ENCODE measurements at places on chromosomes 12 and 14.
A peak's percentile ranks its signal among the peaks of the same experiment; 100 is the strongest.

DNA sequence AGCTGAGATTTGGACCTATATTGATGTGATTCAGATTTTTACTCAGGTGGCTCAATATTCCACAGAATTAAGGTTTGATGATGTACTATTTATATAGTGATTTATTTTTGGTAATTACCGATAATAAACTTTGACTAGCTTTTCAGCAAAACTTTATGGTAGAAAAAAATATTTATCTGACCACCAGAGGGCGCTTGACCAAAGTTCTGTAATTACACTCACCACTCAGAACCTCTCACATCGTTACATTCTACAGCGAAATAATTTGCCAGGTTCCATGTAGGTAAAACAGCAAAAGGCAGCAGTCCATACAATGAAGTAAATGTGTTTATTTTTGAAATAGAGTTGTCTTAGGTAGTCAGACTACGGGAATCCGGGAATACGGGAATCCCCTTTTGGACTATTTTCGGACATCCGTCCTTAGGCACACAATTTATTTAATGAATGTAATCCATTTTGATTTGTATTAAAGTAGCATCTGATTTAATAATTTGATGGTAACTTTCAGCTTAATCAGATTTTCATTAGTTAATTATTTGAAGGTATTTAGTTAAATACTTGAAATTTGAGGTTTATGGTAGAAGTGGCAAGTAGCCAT, 143.0 kb upstream of the DDHD1 start:
- DNase-seq: peak; percentile 29

GRCh38 chr14:102951799-102952198, 29.3 kb downstream of the AMN start:
- no peak for DNase-seq

DNA sequence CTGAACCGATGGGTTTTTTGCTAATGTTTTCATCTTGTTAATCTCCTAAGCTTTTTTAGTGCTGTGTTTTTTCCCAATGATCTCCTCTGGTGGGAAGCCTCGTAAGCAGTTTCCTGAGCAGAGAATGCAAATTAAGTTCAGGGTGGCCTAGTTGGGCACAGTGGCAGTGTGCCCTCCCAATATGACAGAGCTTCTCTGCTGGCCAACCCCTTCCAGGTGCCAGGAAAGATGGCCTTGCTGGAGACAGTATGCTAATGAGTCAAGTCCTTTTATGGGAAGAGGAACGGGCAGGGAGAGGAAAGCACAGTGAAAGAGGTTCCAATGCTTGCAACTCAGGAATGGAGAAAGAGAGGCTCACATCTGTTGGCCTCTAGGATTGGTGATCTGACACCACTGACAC, 115.8 kb downstream of the GCH1 start:
- DNase-seq: no peak

- DNase-seq: no peak
Measured at GRCh38 chr12:124637581-124637981, 70.2 kb upstream of the NCOR2 start.

DNA sequence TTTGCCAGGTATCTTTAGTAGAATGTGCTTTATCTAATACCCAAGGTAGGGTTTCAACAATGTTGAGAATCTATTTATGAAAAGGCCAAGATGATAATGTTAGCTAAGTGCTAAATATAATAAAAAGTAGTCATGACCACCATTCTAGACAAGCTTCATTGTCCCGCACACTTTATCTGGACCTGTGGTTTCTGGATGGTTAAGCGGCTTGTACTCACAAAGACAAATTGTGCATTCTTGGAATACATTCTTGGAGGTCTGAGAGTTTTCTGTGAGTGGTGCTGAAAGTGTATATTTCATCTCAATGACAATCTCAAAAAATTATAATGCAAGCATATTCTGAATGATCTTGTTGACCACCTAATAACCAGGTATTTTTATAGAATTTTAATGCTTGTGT, 646.9 kb downstream of the DIO2 start:
- DNase-seq: no peak

GRCh38 chr14:40252817-40253447, 820.7 kb upstream of the FBXO33 start:
- no peak for DNase-seq

- no peak for DNase-seq
Measured at GRCh38 chr14:54652188-54652587, 85.3 kb downstream of the SAMD4A start.

- no peak for DNase-seq
Measured at GRCh38 chr14:95222870-95223398, 65.6 kb upstream of the DICER1 start.

DNA sequence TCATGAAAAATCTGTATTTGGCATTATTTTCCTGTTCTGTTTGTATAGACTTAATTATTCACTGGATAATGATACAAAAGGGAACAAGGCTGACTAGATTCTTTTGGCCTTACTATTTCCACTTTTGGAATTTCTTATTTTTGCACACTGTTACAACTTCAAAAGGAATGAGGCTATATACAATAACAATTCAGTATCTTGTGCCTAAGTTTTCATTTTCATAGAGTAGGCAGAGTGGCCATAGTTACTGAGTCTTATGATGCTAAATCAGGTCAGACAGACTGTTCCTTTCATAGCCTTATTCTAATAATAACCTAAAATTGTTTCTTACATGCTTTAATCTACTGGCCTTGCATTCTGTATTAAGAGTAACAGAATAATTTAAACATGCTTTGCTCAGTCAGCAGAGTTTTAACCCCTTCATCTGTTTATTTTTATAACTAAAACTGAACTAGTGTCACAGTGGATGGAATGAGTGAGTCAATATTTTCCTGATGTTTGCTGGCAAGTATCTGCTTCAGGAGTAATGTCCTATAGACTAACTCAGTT, 10.5 kb downstream of the TTC8 start:
- no peak for DNase-seq

DNA sequence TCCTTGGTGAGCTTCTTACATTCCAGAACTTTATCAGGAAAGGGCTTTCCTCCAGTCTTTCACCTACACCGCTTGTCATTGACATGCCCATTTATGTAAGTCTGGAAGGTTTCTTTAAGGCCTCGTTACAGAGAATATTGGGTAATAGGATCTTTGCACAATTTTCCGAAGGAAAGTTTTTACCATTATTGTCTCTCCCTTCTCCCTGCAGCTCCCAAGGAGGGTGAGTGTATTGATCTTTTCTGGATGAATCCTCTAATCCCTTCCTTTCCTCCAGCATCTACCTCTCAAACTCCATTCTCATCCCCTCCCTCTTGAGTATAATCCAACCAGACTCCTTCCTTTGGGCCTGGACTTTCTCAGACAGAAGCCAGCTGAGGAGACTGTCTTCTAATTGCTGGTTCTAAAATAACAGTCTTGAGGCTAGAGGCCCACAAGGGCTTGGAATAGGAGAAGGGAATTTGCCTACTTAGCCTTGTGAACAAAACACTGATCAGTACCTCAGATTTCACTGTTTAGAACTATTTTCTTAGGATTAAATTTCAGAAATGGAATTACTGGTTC, 21.8 kb downstream of the WNK1 start:
- DNase-seq: no peak

GRCh38 chr14:73428353-73428824, 30.0 kb downstream of the NUMB start:
- no peak for DNase-seq

DNA sequence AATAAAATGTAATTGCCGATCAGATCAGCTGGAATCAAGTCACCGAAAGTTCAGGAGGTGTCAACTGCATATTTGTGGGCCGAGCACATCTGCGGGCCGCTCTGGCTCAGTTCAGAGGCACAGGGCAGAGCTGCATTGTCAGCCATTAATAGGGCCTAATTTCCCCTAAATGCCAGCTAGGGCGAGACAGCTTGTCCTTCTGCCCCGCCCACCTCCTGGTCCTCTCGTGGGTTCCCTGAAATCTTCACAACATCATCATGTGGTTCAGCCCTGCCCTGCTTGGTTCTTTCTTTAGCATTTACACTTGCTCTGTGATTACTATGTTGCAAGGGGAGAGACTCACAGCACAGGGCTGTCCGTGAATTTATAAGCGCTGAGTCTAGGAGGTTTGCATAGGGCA, 148.9 kb downstream of the CHST11 start:
- no peak for DNase-seq

- DNase-seq: peak; percentile 90
Measured at GRCh38 chr14:36221112-36221511, 44.6 kb upstream of the PTCSC3 start.

- no peak for DNase-seq
Measured at GRCh38 chr12:123062681-123063486, 82.4 kb downstream of the ARL6IP4 start.

GRCh38 chr14:74583689-74584434, 28.2 kb downstream of the LTBP2 start:
- DNase-seq: no peak

DNA sequence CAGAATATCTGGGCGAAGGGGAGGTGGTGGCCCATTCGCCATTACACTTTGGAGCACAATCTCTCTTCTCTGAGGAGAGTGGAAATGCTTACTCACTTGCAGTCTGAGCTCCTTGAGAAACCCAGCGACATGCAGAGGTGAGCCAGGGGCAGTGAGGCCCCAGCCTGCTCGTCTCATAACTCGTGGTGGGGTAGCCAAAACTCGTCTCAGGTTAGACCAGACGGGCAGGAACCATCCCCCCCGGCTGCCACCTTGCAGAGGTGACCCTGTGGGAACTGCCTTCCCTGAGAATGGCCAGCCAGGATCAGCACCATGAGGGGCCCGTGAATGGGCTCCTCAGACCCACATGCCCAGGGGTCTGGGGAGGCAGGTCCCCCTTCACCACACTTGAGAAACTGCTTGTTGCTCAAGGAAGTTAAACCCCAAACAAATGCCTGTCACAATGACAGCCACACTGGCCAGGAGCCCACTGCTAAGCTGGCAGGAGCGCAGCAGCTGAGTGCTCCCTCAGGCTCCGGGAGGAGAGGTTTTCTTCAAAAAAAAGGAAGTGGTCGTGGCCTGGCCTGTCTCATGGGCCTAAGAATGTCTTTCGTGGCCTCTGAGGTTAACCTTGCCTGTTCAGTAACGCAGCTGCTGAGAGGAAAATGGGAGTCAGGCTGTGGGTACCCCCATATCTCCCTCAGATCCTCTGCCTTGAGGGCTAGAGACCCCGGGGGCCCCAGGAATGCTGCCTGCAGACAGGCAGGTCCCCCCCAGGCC, 9.2 kb upstream of the ALDH2 start:
- DNase-seq: no peak

DNA sequence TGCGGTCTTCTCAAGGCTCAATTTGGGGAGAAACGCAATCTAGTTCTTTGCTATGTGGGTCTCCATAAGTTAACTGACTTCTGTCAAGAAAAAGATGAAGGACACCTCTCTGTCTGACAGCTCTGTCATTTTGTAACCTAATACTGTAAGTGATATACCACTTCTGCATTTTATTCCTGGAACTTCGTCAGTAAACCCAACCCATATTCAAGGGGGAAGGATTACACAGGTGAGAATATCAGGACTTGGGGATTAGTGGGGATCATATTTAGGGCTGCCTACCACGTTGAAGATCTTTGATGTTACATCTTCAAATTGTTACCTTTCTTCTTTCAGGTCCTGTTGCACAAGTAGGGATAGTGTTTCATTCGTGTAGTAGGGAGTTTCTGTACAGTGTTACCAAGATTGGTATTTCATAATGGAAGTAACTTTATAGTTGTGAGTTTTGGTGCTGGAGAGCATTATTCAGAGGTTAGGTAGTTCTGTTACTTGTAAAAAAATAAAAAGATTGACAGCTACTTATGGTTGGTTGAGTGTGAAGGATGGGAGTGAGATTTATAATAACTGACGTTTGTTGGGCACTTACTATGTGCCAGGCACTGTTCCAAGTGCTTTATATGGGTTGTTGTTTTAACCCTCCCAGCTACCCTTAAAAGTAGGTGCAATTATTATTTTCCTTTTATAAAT, 1.6 kb downstream of the TMEM260 start:
- DNase-seq: no peak

DNA sequence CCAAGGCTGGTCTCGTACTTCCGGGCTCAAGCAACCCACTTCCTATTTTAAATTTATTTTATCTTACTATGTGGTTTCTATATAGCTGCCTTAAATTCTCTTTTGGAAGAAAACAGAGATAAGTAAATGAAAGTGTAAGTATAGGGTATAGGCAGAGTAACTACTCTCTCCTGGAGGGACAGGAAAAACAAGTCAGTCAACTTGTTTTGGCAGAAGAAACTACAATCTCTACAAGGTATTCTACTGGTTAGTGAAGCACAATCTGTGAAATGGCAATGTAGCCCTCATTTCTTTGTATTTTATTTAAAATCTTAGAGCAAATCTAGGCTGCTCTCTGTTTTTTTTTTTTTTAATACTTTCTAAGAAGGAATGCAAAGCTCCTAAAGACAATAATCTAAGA, 55.4 kb downstream of the UBR7 start:
- DNase-seq: no peak

- DNase-seq: no peak
Measured at GRCh38 chr12:132489078-132489601, 811 bp upstream of the FBRSL1 start.

DNA sequence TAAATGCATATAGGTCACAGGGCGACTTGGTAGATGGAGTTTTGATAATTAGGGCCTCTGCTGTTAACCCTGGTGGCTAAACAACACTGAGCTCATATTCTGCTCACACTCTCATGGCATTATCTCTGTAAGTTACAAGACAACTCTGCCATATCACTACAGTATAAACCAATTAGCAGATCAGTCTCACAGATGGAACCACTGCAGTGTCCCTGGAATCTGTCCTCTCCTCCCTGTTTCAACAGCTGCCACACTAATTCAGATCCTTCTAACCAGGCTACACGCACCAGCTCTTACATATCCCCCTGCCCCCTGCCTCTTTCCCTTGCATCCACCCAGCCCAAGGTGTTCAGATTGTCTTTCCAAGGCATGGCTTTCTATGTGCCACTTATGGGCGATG, 161.0 kb upstream of the RMST start:
- no peak for DNase-seq

GRCh38 chr14:63186453-63186852, 17.8 kb upstream of the RHOJ start:
- no peak for DNase-seq

DNA sequence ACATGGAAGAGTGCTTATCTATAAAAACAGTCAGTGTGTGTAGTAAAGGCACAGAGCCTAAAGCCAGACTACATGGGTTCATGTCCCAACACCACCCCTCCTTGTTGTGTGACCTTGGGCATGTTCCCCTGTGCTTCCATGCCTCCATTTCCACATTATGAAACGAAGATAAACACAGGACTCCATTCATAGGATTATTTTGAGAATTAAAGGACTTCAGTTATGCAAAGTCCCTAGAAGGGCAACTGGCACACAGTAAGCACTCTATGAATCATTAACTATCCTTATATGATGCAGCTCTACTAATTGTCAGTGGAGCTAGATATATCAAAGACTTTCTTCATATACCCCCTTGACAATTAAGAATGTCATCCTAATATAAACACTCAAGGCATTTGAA, 17.8 kb downstream of the IFNG-AS1 start:
- DNase-seq: no peak

GRCh38 chr12:65100140-65100539, 21.0 kb downstream of the WIF1 start:
- DNase-seq: no peak

DNA sequence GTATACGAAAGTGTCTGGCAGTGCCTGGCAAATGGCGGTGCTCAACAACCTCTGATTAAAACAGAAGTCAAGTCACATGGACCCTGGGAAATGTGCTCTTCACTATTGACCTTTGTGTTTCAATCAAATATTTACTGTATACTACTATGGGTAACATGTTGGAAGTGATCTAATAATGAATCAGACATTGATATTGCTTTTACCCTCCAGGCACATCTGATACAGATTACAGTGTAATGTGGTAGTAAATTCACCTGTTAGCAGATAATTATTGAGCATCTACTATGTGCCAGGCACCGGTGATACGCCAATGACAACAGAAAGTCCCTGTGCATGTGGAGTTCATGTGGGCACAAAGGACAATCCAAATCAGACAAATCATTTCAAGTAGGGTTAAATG, 63.1 kb downstream of the STON2 start:
- DNase-seq: no peak
